Neural cell (in vitro differentiated cells): ENCODE measurements at places on chromosomes 6 and 20. TPM values are rescaled to one million over a fixed set of nuclear protein-coding genes. Genes with fewer than 3 reads are reported as not detected.

The SLC17A9 gene
- polyA plus RNA-seq, result not detected in 2 replicates

The PI3 gene
- 1.4 TPM in 1 of 2 replicates, not detected in the other for polyA plus RNA-seq

The ECT2L gene
- not detected in 2 replicates for polyA plus RNA-seq

The ZBTB9 gene
- polyA plus RNA-seq, result 6.8 and 7.7 TPM in 2 replicates
